ENCODE measurements at places on chromosomes 5 and 9. TPM values are rescaled to one million over a fixed set of nuclear protein-coding genes. Genes with fewer than 3 reads are reported as not detected.

PCDHB12 gene
- 1.2 TPM for polyA plus RNA-seq

GPR21 gene
- polyA plus RNA-seq, result 0.24 TPM

FOXD4L4 gene
- polyA plus RNA-seq, result 0.03 TPM

KIF24 gene
- 2.0 TPM for polyA plus RNA-seq

SH2D3C gene
- 7.4 TPM for polyA plus RNA-seq

CARD9 gene
- polyA plus RNA-seq, result 2.4 TPM

CMBL gene
- 61.2 TPM for polyA plus RNA-seq

SOWAHA gene
- polyA plus RNA-seq, result 54.3 TPM

GRCh38 chr9:105708405-105708804, 14.1 kb downstream of the TMEM38B start:
- peak; percentile 48 for DNase-seq

DNA sequence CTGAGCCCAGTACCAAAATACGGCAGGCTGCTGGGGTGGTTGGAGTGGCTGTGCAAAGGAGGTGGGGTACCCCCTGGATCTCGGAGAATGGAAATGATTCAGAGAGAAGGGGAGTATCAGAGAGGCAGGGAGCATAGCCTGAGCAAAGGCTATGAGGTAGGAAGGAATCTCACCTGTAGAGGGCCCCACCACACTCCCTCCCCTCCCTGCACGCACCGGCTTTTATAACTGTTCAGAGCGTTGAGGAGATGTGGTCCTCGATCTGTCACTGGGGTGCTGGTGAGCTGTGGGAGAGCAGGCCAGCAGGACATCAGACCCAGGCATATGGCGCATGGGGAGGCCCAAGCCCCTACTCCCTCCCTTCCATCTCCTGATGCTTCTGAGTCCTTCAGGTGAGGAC, 13.2 kb downstream of the PHF19 start:
- DNase-seq, result no peak

DNA sequence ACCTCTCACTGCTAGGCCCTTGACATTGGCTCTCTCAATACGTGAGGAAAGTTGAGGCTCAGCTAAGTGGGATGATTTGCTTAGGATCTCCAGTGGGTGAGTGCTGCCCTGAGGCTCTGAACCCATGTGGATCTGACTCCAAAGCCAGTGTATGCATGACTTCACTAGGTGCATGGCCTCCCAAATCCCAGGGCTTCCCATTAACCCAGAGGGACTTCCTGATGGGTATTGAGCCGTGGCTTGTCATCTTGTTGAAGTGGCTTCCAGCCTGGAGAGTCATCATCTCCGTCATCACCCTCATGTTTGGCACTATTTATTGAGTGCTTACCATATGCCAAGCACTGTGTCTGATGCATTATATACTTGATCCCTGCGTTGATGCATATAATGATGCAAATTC, 37.3 kb upstream of the TEX48 start:
- DNase-seq, result no peak

DNA sequence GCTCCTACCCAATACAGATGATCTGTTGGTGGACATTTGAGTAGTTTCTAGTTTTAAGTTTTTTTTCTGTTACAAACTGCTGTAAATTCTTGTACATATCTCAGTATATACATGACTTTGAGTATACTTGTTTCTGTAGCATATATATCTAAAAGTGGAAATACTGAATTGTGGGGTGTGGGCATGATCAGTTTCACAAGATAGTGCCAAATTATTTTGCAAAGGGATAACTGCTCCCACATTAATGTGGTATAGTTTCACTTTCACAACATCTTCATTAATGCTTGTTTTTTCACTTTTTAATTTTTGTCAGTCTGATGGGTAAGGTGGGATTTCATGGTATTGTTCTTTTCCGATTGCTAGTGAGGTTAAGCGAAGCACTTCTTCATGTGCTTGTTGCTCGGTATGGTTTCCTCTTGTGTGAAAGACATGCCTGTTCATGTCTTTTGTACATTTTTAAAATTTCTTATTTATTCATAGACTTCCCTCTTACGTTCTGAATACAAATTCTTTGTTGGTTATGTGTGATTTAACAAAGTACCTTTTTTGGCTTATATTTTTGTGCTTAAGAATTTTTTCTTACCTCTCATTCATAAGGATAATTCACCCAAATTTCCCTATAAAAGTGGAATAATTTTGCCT, 103.5 kb downstream of the CDC42SE2 start:
- DNase-seq, result no peak

DNA sequence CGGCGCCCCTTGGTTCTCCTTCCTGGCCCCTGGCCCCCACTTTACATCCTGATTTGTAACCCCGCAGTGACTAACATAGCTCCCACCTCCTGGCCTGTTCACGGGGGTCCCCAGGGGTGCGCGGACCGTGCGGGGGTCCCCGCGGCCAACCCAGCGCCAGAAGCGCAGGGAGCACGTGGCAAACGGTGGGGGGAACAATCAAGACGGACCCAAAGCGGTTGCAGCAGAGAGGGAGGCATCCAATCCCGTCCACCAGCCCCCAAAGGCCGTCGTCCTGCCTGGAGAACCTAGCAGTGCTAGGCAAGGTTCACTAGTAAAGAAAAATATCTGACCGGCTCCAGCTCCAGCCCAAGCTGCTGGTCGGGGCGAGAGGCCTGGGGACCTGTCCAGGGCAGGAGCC, 201.5 kb downstream of the AUH start:
- DNase-seq, result no peak

GRCh38 chr5:179459771-179460170, 90.6 kb upstream of the RUFY1 start:
- DNase-seq, result no peak

GRCh38 chr5:151612689-151613427, 21.7 kb upstream of the FAT2 start:
- DNase-seq, result no peak

- DNase-seq, result no peak
These were observed 50.8 kb downstream of the NR3C1 start for GRCh38 chr5:143352691-143353090.

- DNase-seq, result no peak
These were observed 27.6 kb upstream of the CCDC112 start for GRCh38 chr5:115324021-115324420.

- DNase-seq, result no peak
These were observed 65.3 kb upstream of the TGFBR1 start for GRCh38 chr9:99039505-99040182.

- no peak for DNase-seq
These were observed 268.1 kb downstream of the EFNA5 start for GRCh38 chr5:107402434-107403227.

DNA sequence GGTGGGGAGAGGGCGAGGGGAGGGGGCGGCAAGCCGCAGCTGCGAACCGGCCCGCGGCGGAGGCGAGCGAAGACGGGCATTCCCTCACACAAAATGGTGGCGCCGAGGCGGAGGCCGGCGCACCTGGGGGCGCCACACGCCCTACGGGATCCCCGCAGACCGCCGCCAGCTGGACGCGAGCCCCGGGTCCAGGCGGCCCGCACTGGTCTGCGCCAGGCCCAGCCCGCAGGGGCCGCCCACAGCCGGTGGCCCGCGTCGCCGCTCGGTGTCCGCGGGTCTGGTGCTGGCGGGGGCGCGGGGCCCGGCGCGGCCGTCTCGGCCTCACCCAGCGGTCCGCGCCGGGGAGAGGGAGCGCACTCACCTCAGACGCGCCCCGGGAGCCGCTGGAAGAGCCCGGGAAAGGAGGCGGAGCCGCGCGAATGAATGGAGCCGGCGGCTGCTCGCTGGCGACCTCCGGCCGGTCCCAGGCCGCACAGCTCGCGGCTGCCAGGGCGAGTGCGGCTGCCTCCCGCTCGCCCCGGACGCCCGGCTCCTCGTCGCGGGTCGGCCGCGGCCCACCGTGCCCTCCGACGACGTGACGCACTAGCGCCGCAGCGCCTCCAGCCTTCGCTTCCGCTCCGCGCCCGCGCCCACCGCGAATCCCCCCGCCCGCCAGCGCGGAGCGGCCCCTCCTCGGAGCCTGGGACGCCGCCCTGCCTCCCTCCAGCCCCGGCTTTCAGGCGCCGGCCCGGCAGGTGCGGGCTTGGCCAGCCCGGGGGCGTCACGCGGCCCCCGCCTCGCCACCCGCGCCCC, at the start of gene FAM169A:
Gene FAM169A, minus strand, starts transcription at position 584 of the 792 bp plus-strand sequence. CDS start 24,711 bp downstream, outside the sequence.
- DNase-seq, result peak; percentile 19

DNA sequence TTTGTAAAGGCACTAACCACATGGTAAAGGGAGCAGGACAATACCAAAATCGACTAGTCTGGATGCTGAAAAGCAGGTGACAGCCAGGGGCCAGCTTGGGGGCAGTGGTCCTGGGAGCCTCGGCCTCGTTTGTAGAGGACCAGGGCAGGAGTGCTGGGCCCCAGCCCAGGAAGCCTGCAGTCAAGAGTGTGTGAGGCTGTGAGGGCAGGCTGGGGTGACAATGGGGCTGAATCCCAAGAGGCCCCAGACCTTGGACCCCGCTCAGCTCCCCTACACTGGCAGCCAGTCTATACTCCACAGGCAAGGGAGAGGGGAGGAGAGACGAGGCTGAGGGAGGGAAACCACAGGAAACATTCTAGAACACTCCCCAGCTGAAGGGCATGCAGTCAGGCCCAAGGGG, 2.6 kb upstream of the INPP5E start:
- no peak for DNase-seq

Measured in large intestine (tissue), 12 donors.